MCF 10A (cell line): ENCODE measurements at places on chromosomes 12 and 14. TPM values are rescaled to one million over a fixed set of nuclear protein-coding genes. Genes with fewer than 3 reads are reported as not detected.

- no peak overlapping the region for H3K27ac ChIP-seq
- no peaks in the 10 kb centered on the region for H3K27me3 ChIP-seq
- DNase-seq = no peak
Observed at GRCh38 chr14:104863131-104863862, 1.8 kb upstream of the CEP170B start.

- no peak overlapping the region for H3K4me3 ChIP-seq
- H3K4me1 ChIP-seq = peaks cover 10% of the 10 kb centered on the region
- H3K36me3 ChIP-seq = no peaks in the 10 kb centered on the region
- no peaks in the 10 kb centered on the region for H3K27me3 ChIP-seq
- no peak overlapping the region for H3K27ac ChIP-seq
Observed at GRCh38 chr12:8644345-8645248, 18.0 kb downstream of the MFAP5 start.

DNA sequence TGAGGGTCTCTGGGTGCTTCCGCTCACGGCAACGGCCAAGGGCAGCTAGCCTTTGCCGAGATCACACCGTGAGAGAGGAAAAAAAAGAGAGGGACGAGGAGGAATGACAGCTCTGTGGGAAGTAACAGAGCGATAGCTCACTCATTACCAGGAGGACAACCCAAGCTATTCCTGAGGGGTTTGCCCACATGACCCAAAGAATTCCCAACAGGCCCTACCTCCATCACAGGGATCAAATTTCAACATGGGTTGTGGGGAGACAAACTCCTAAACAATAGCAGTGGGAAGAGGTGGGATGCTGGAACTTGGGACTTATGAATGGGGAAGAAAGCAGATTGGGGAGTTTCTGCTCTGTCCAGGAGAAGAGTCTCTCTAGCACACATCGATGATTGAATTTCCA is 180.6 kb downstream of the LRRK2 start:
- peaks cover 5% of the 10 kb centered on the region for H3K27me3 ChIP-seq
- no peaks in the 10 kb centered on the region for H3K4me1 ChIP-seq
- no peak overlapping the region for H3K4me3 ChIP-seq
- no peaks in the 10 kb centered on the region for H3K36me3 ChIP-seq

- no peak overlapping the region for H3K27ac ChIP-seq
- DNase-seq = no peak
- H3K36me3 ChIP-seq = no peaks in the 10 kb centered on the region
- no peaks in the 10 kb centered on the region for H3K4me1 ChIP-seq
- no peaks in the 10 kb centered on the region for H3K27me3 ChIP-seq
Observed at GRCh38 chr12:5444520-5444919, 12.6 kb downstream of the NTF3 start.

GRCh38 chr14:20998674-20999366 is at the start of gene SLC39A2:
TSS of gene SLC39A2 (plus strand) at chr14:20999293. CDS start at chr14:20999447, 154 bp downstream.
- H3K27ac ChIP-seq = peak within 1 kb of the TSS; percentile 73
- peak; percentile 83 for DNase-seq
- H3K27me3 ChIP-seq = no peaks in the 10 kb centered on the region
- peak within 1 kb of the TSS; percentile 8 for H3K4me3 ChIP-seq

DNA sequence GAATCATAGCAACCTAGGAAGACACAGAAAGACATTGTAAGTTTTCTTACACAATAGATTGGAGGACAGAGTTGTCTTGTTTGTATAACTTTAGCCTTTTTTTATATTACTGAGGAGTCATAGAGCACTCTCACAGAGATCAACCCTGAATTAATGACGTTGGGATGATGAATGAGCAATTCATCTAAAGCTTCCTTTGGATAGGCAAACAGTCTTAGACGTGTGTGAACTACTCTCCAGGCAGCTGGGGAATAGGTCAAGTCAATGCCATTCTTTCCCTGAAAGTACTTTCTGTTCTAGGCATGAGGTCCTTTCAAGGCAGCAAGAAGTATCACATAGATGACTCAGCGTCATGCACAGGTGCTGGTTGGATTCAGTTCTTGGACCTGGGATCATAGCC is 369.1 kb upstream of the NOVA1 start:
- peaks cover 22% of the 10 kb centered on the region for H3K27me3 ChIP-seq
- DNase-seq = peak; percentile 30
- no peaks in the 10 kb centered on the region for H3K4me1 ChIP-seq
- H3K27ac ChIP-seq = no peak overlapping the region
- no peaks in the 10 kb centered on the region for H3K36me3 ChIP-seq

- peaks cover 44% of the 10 kb centered on the region for H3K36me3 ChIP-seq
- H3K4me3 ChIP-seq = no peak overlapping the region
Observed at GRCh38 chr12:123723011-123723410, 10.9 kb downstream of the ATP6V0A2 start.

DNA sequence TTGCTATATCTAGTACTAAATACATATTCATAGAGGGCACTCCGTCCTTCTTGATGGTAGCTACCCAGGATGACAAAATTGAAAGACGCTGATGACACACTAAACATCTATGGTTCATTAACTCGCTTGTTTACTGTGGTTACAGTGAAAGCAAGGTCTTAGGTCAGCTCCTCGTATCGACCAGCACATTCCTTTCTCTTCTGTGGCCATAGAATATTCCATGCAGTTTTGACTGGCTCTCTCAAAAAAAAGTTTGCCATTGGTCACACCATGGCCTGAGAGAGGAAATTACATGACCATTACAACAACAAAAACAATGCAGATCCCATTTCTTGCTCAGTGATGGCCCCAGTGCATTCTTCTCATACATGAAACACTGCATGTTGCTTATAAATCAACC is 411.4 kb upstream of the SOX5 start:
- no peak overlapping the region for H3K27ac ChIP-seq
- H3K27me3 ChIP-seq = no peaks in the 10 kb centered on the region
- no peak overlapping the region for H3K4me3 ChIP-seq
- H3K36me3 ChIP-seq = no peaks in the 10 kb centered on the region
- H3K4me1 ChIP-seq = peaks cover 15% of the 10 kb centered on the region

- no peak overlapping the region for H3K4me3 ChIP-seq
- no peaks in the 10 kb centered on the region for H3K36me3 ChIP-seq
- H3K4me1 ChIP-seq = no peaks in the 10 kb centered on the region
- no peak for DNase-seq
- no peaks in the 10 kb centered on the region for H3K27me3 ChIP-seq
- no peak overlapping the region for H3K27ac ChIP-seq
Observed at GRCh38 chr12:105467710-105468366, 137.3 kb downstream of the C12orf75 start.

DNA sequence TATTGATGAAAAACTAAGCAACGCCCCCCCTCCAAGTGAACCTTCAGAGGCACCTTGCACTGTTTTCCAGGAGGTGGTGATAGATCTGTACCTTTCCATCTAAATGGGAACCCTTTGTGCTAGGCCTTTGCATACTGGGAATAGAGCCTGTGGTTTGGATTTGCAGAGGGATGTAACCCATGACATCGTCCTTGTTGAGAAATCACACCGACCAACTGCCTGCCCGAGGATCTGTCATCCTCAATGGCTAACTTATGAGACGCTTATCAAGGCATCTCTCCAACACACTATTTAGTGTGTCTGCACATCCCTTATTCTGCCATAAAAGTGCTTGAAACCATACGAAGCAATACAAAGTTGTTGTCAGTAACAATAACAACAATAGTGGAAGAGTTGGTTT is 22.9 kb downstream of the NTN4 start:
- H3K27ac ChIP-seq = no peak overlapping the region
- H3K4me3 ChIP-seq = no peak overlapping the region
- peaks cover 18% of the 10 kb centered on the region for H3K4me1 ChIP-seq

DNA sequence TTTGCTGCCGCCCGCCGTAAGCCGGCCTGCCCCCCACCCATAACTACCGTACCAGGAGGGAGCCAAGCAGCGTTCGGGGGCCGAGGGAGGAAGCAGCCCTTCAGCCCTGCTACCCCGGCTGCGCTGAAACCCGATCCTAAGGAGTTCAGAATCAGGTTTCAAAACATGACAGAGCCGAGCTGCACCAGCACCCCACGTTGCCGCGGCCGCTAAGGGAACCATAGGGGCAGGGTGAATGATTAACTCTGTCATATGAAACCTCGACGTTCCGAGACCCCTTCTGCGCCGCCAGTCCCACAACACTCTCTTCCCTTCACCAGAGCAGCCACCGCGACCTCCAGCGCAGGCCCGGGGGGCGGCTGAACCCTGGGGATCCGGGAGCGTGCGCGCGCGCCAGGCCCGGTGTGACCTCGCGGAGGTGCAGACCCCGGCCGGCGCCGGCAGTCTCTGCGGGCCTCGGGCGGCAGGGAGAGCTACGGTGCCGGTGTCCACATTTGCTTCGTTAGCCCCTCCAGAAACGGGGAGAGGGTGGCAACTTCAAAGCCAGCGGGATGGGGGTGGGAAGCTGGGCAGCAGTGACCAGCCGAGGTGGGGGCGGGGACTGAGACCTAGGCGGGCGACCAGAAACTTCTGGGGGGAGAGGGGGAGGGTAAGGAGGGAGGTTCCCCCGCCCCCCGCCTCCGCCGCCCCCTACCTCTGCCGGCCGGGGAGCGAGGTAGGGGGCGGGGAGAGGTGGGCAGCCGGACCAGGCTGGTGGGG is 1.6 kb downstream of the SIX4 start:
- DNase-seq = peak; percentile 73
- peak overlapping the region; percentile 91 for H3K4me3 ChIP-seq
- no peaks in the 10 kb centered on the region for H3K27me3 ChIP-seq

DNA sequence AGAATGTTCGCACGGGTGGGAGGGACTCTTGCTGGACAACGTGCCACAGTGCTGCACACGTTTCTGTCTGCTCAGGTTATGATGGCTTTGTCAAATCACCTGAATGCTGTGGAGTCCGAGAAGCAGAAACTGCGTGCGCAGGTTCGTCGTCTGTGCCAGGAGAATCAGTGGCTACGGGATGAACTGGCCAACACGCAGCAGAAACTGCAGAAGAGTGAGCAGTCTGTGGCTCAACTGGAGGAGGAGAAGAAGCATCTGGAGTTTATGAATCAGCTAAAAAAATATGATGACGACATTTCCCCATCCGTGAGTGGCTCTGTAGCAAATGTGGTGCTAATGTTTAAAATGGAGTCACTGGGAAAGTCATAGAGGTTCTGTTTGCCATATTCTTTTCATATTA is 28.5 kb downstream of the KLC1 start:
- H3K4me1 ChIP-seq = no peaks in the 10 kb centered on the region
- no peaks in the 10 kb centered on the region for H3K27me3 ChIP-seq
- no peak overlapping the region for H3K27ac ChIP-seq
- no peak overlapping the region for H3K4me3 ChIP-seq

GRCh38 chr14:69696633-69697557 is 70.0 kb upstream of the SRSF5 start:
- H3K36me3 ChIP-seq = peaks cover under 1% of the 10 kb centered on the region
- peaks cover 31% of the 10 kb centered on the region for H3K4me1 ChIP-seq
- peak overlapping the region; percentile 44 for H3K27ac ChIP-seq

- H3K4me3 ChIP-seq = no peak overlapping the region
- H3K36me3 ChIP-seq = peaks cover 98% of the 10 kb centered on the region
- DNase-seq = no peak
- no peak overlapping the region for H3K27ac ChIP-seq
- no peaks in the 10 kb centered on the region for H3K27me3 ChIP-seq
Observed at GRCh38 chr12:50991291-50991690, 34.9 kb downstream of the SLC11A2 start.

DNA sequence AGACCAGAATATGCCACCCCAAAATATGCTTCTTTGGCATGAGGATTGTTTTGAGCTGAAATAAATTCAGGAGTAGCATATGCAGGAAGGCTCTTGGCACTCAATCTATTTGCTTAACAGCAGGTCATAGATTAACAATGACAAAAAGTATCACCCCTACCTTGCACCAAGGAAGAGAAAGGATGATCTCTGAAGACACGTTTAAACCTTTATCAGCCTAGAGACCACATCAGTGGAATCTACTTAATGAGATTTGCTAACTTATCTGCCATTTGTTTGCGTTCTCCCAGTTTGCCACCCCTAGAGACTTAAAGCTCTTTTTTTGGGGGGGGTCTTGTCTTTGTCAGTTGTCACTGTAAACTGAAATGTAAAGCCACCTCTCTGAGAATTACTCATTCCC is 1278.7 kb upstream of the USP15 start:
- no peaks in the 10 kb centered on the region for H3K27me3 ChIP-seq
- DNase-seq = no peak

GRCh38 chr12:9741726-9742125 is 8.8 kb upstream of the CLECL1 start:
- no peaks in the 10 kb centered on the region for H3K27me3 ChIP-seq
- no peak for DNase-seq
- H3K36me3 ChIP-seq = no peaks in the 10 kb centered on the region
- no peak overlapping the region for H3K4me3 ChIP-seq
- H3K27ac ChIP-seq = no peak overlapping the region

GRCh38 chr12:40742041-40742440 is 49.8 kb downstream of the CNTN1 start:
- H3K4me3 ChIP-seq = no peak overlapping the region
- H3K4me1 ChIP-seq = no peaks in the 10 kb centered on the region
- no peak for DNase-seq
- no peaks in the 10 kb centered on the region for H3K36me3 ChIP-seq
- H3K27me3 ChIP-seq = peaks cover 28% of the 10 kb centered on the region

DNA sequence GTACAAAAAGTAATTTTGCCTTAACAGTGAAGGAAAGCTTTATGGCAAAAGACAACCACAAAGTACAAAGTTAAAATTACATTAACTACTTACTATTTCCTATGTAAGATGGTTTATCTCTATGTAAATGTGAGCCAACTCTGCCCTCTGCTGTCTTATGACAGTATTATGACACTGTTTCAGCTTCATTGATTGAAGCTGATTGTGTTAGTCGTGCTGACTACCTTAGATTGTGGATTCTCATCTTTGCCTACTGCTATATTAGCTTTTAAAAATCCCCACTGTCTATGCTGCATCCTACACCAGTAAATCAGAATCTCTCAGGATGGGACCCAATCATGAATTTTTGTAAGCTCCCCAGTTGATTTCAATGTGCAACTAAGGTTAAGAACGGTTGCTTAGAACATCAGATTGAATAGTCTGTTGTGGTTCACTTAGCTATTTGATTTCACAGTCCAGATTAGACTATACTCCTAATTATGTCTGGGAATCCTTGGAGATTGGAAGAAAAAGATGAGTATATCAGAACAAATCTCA is 12.2 kb upstream of the SPTB start:
- peaks cover 27% of the 10 kb centered on the region for H3K27me3 ChIP-seq
- no peaks in the 10 kb centered on the region for H3K4me1 ChIP-seq
- no peaks in the 10 kb centered on the region for H3K36me3 ChIP-seq
- H3K27ac ChIP-seq = no peak overlapping the region
- H3K4me3 ChIP-seq = no peak overlapping the region

SLCO1C1 gene
- total RNA-seq = not detected in 2 replicates

TCTN2 gene
- total RNA-seq = 5.0 and 9.4 TPM in 2 replicates

MUCL1 gene
- total RNA-seq = not detected in 2 replicates

SIX6 gene
- total RNA-seq = not detected in 2 replicates

PIK3C2G gene
- 10.6 and 15.0 TPM in 2 replicates for total RNA-seq

TAS2R42 gene
- not detected in 2 replicates for total RNA-seq
